ENCODE measurements at places on chromosomes 6 and 20. TPM values are rescaled to one million over a fixed set of nuclear protein-coding genes. Genes with fewer than 3 reads are reported as not detected.

- DNase-seq = no peak
Observed at GRCh38 chr6:103062136-103062535, 1668.6 kb downstream of the GRIK2 start.

- DNase-seq = no peak
Observed at GRCh38 chr6:20816126-20816525, 281.9 kb downstream of the CDKAL1 start.

GRCh38 chr6:34200340-34200971 lies 36.2 kb upstream of the HMGA1 start:
- no peak for DNase-seq

GRCh38 chr6:80553071-80553740 lies 446.7 kb downstream of the BCKDHB start:
- no peak for DNase-seq

RPS6KA2 gene
- total RNA-seq = 5.8 TPM

DNA sequence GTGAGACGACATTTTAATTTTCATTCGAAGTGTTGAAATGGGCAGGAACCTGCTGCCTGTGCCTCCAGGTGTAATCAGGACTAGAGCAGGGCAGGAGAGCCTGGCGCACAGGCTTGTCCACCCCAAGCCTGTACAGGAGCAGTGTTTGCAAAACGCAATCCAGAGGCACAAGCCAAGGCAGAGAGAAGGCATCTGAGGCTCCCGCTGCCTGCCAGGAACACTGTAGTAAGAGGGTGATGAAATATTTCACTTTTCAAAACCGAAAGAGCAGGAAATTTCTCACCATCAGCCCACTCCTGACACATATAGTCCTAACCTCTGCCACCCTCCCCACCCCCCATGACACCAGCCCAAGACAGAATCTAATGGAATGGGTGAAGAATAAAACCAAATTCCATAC lies 132.5 kb downstream of the RTN4IP1 start:
- no peak for DNase-seq

- no peak for DNase-seq
Observed at GRCh38 chr6:88114838-88115237, 51.3 kb downstream of the CNR1 start.

- DNase-seq = peak; percentile 71
Observed at GRCh38 chr6:137661601-137662000, 167.4 kb upstream of the OLIG3 start.

PLN gene
- not detected for total RNA-seq

DNA sequence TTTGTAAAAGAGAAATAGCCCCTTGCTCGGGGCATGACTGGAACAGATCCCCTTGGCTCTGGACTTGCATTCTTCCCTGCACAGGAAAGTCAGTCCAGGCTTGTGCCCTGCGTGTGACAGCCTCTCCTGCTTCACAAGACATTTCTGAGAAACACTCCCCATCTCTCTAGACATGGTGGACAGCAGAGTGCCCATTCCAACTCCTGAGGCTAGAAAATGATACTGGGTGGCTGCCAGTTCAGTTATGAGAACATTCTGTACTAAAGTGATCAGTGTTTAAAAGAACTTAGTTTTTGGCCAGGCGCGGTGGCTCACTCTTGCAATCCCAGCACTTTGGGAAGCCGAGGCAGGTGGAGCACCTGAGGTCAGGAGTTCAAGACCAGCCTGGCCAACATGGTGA lies 41.3 kb downstream of the TGM3 start:
- no peak for DNase-seq

- DNase-seq = no peak
Observed at GRCh38 chr20:2606507-2607006, 45.9 kb upstream of the NOP56 start.

DNA sequence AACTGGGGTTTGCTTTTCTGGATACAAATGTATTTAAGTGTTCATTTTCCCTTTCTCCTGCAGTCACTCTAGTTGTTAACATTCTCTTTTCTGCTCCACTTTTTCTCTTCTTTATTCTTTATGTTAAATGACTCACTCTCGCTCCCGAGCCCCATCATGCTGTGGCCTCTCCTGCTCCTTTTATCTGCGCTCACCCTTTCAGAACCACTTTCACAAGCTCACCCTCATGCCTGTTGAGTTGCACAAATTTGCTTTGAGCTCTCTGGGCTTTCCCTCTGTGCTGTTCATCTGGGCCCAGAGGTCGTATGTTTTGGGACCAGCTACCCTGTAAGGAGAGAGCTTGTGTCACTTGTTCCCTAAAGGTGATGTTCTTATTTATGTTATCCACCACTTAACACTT lies 98.1 kb upstream of the ASCC3 start:
- DNase-seq = no peak

ID4 gene
- total RNA-seq = not detected

DNA sequence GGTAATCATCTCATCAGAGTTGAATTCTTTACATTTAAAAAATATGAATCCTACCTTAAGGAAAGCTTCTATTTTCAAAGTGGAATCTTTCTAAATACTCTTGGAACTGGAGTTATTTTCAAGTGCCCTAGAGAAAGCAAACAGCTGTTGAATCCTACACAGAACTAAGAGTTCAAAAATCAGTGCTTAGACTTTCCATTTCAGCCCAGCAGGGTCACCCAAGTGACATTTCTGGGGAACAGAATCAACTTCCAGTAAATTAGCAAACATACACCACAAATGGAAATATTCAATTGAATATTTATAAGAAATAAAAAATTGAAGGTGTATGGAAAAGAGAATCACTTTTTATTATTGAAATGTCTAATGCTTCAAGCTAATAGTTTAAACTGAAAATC lies 427.7 kb upstream of the NOX3 start:
- DNase-seq = no peak

GRCh38 chr20:35327074-35327976 lies 35.1 kb upstream of the FAM83C start:
- DNase-seq = no peak

DNA sequence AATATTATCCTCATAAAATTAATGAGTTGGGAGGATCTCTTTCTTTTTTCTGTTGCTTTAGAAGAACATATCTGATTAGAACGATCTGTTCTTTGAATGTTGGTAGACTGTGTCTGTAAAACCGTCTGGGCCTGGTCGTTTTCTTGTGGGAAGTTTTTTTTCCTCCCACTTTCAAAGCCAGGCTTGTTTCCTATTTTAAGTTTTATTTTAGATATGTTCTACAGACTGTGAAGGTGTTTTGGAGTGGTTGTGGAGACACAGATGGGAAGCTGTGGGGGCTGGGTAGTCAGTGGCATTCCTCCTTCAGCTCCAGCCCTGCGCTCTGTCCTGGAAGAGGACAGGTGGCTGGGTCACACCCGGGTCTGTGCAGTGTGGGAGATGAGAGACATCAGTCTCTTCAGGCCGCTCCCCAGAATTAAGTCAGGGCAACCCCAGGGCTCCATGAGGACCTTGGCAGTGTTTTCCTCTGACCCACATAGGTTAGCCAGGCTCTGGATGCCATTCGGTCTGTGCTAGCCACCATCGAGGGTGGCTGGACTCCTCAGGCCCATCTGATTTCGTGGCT lies 92.0 kb upstream of the SCP2D1 start:
- no peak for DNase-seq

DNA sequence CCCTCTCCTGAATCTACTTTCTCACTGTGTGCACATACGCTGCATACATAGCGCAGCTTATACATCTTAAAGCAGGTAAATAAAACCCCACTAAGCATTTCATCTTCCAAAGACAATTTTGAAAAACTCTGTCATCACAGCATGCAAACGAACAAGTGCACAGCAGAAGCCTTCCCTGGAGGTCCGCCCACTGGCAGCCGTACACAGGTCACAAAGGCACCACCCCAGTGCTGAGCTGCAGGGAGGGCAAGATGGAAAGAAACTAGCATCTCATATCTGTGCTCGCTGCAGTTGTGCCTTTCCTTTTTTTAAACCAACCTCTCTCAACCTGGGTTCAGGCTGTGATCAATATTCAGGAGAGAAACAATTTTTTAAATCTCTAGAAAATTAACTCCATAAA lies 73.3 kb downstream of the HUS1B start:
- peak; percentile 37 for DNase-seq

DNA sequence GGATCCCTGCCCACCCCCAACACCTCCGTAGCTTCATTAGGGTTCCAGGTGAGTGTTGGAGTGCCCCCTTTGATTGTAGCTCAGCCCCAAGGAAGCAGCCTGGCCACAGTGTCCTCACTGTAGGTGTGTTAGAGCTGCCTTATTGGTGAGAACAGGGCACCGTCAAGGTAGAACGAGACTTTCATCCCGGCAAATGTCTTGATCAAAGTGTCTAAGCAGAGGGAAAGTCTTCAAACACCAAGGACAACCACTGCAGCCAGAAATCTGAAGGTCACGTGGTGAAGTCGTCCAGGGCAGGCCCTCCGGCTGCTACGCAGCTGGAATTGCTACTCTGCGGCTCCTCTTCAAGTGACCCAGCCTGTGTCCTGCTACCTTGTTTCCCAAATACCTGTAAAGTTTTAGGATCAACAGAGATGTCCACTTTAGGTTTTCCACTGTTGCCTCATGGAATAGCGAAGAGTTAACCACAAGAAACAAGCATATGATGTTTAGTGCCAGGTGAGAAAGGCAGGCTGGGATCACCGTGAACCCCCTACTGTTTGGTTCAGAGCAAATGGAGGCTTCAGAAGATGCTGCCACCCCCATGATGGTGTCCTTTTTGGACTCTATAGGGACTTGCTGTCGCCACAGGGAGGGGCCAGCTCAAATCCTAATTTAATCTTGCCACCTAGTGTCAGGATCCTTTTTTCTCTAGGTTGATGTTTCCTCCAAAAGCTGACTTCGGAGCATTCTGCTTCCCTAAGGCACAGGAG lies 1.7 kb upstream of the DLL1 start:
- peak; percentile 37 for DNase-seq

DNA sequence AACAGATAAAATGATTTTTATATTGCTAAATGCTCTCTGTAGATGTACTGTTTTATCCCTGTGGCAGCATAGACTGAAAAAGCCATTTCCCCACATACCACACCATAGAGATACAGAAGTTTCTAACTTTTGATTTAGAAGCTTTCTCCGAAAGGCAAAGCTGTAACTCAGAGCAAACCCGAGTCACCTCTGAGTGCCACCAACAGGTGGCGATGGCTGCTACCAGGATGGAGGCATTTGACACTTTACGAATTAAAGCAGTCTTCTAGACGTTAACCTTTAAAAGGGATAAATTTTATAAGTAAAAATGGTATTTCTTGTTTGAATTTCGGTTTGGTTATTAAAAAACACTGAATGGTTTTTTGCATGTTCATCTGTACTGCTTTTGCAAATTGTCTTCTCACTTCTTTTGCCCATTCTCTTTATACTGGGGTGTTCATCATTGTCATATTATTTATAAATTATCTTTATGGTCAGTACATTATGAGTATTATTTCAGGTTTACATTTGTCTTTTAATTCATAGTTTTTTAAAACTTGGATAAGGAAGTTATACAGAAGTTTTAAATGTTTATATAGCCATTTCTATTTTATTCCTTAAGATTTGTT lies 201.0 kb upstream of the CEP162 start:
- peak; percentile 55 for DNase-seq

CALHM4 gene
- total RNA-seq = not detected

LY6G6D gene
- total RNA-seq = not detected

DNA sequence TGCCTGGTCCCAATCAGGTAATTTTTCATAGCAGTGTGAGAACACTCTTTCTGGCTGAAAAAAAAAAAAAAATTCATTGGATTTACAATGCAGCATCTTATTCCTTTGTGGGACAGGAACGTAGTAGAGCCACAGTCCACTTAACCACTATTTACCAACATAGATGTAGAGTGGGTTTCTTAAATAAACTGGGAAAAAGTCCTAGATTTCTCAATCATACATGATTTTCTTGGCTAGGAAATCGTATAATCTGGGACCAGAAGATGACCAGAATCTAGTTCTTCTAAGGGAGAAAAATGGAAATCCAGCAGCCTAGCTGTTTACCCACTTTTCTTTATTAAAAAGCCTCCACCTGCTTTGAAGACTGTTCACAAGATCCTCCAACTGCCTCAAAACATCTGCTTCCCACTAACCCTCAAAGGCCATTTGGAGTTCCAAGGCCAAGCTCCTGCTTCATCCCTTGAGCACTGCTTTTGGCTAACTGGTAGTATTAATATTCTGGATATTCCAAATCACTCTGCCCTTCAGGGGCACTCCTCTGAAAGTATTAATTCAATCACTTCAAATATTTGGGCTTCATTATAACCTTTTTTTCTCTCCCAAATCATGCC lies 70.4 kb downstream of the FYN start:
- no peak for DNase-seq

- DNase-seq = no peak
Observed at GRCh38 chr6:71238351-71238750, 50.3 kb upstream of the OGFRL1 start.

GRCh38 chr6:169577236-169577635 lies 124.6 kb downstream of the WDR27 start:
- no peak for DNase-seq

ACTR5 gene
- 7.4 TPM for total RNA-seq

ZNF343 gene
- 8.5 TPM for total RNA-seq

DNA sequence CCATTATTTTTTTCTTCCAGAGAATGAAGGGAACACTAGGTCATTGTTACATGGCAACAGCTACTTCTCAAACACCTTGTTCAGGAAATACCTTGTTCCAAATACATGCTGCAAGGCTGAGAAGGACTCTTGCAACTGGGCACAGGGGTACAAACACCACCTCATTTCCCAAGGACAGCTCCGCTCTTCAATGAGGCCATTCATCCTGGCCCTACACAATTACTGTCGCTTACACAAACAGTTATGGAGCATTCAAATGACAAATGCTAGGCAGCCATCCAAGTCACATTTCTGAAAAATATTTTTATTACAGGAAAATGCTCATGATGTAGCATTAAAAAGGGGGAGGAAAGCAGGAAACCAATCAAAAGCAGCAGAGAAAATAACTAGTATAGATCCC lies 611.9 kb downstream of the DHX35 start:
- no peak for DNase-seq

MYH7B gene
- 0.22 TPM for total RNA-seq

- no peak for DNase-seq
Observed at GRCh38 chr6:126094411-126094810, 108.1 kb downstream of the TRMT11 start.

DSP gene
- 0.07 TPM for total RNA-seq

GRCh38 chr6:118536478-118536877 lies 11.6 kb upstream of the PLN start:
- DNase-seq = no peak
